ENCODE measurements at places on chromosomes 13 and 19.
A peak's percentile ranks its signal among the peaks of the same experiment; 100 is the strongest.

DNA sequence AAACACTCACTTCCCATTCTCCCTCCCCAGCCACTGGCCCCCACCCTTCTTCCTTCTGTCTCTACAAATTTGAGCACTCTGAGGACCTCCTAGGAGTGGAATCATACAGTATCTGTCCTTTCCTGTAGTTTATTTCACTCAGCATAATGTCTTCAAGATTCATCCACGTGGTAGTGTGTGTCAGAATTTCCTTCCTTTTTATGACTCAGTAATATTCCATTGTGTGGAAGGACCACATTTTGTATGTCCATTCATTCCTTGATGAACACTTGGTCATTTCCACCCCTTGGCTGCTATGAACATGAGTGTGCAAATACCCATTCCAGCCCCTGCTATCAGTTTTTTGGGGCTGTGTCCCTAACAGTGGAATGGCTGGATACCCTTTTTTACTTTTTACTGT, 9.8 kb downstream of the KLF2 start:
- no peak for DNase-seq

DNA sequence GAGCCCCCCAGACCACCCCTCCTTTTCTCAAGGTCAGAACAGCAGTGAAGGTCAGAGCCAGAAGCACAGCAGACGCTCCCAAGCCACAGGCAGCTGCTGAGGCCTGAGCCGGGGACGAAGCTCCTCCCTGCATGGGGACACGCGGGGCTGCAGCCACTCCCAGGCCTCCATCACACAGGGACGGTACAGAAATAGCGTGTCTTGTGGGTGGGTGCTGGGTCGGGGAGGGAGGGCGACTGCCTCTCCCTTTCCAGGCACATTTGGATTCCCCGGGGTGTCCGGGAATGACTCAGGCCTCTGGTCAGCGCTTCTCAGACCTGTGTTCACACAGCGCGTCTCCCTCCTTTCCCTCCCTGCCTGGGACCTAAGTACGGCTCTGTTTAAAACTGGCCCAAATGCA, 33.2 kb downstream of the RASA3 start:
- no peak for DNase-seq

DNA sequence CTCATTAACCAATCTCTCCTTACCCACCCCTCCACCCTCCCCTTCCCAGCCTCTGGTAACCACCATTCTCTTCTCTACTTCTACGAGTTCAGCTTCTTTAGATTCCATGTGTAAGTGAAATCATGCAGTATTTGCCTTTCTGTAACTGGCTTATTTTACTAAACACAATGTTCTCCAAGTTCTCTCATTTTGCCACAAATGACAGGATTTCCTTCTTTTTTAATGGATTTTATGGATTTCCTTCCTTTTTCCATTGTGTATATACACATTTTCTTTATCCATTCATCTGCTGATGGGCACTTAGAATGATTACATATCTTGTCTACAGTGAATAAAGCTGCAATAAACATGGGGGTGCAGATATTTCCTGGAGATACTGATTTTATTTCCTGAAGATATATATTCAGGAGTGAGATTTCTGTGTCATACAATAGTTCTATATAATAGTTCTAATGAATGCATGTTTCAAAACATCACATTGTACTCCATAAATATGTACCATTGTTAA, 20.2 kb downstream of the KCTD12 start:
- no peak for DNase-seq

DNA sequence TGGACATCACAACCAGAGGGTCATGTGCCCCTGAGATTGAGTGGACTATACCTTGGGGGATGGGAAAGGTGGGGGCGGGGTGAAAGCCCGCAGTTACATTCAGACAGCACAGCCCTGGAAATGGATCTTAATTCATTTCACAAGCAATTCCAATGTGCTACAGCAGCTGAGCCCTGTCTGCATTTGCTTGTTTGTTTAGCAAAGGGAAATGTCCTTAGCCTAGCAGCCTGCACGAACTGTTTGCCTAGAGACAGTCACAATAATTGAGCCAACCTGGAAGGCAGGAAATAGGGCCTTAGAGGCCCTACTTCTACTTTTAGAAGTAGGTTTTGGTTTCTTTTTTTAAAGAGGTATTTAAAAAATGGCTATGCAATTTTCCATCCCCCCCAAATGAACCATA, 177.3 kb upstream of the KL start:
- no peak for DNase-seq

GRCh38 chr13:71785361-71785760, 81.6 kb downstream of the DACH1 start:
- no peak for DNase-seq

- no peak for DNase-seq
Observed at GRCh38 chr13:75739244-75739868, 103.2 kb downstream of the LMO7 start.

GRCh38 chr13:60146471-60146870, 17.3 kb downstream of the DIAPH3 start:
- DNase-seq, result no peak

DNA sequence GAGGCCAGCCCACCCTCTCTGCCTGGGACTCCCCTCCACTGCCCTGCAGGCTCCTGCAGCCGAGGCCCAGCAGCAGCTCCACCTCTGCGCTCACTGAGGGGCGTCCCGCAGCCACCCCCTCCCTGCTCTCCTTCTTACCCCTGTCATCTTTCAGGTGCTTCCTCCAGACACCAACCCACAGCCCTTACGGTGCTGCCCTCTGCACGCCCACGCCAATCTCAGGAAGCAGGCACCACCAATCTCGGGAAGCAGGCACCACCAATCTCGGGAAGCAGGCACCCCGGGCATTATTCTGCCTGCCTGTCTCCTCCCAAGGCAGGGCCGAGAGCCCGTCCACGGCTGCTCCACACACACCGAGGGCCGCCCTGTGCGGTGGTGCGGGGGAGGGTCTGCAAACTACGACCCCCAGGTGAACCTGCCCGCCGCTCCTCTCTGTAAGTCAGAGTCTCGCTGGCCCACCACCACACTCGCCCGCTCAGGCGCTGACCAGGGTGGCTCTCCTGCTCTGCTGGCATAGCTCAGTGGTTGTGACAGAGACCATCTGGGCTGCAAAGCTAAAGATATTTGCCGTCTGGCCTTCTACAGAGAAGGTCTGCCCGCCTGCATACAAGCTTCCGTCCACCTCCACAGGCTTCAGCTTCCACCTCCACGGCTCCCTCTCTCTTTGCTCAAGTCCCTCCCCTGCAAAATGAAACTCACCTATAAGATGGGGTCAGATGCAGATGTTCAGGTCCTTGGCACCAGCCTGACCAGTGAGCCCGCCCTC, 2.9 kb downstream of the LSM7 start:
- no peak for DNase-seq

DNA sequence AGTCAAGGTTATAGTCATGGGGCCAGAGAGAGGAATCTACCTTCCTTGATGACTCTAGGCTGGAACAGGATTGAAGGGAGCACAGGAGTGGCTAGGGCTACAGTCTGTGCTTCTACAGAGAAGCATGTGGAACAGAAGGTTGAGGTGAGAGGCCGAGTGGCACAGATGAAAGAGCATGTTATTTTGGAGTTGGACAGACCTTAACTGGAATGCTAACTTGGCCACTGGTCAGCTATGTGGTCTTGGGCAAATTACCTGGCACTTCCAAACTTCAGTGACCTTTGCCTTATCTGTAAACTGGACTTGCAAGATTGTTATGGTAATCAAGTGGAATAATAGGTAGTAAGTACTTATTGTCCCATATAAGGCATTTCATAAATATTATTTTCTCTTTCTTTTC, 252.7 kb downstream of the KCNRG start:
- DNase-seq, result no peak

- no peak for DNase-seq
Observed at GRCh38 chr19:41932259-41932719, 4.0 kb upstream of the ERFL start.

DNA sequence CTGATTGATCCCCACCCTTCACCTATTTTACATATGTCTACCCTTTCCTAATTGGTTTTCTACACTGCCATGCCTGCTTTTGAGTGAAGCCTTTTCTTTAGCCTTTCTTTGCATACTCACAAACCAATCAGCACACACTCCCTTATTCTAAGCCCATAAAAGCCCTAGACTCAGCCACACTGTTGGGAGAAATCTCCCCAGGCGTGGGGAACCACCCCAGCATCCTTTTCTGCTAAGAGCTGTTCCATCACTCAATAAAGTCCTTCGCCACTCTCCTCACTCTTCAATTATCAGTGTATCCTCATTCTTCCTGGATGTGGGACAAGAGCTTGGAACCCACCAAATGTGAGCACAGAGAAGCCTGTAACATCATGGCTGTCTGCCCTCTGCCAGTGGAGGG, 343.6 kb downstream of the SLITRK1 start:
- DNase-seq, result no peak

DNA sequence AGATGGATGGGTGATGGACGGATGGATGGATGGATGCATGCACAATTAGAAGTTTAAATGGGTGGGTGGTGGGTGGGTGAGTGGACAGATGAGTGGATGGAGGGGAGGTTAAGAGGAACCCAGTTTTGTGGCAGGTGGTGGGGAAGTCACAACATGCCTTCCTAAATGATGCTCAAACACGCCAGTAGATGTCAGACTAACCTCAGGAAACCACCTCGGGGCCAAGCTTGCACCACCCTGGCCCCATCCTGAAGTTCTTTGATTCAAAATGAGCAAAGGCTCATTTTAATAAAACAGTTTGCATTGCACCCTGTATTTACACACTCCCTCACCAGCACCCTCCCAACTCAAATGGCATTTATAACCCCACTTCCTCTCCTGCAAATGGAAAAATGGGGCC, 91.4 kb upstream of the CACNA1A start:
- DNase-seq, result peak; percentile 33

DNA sequence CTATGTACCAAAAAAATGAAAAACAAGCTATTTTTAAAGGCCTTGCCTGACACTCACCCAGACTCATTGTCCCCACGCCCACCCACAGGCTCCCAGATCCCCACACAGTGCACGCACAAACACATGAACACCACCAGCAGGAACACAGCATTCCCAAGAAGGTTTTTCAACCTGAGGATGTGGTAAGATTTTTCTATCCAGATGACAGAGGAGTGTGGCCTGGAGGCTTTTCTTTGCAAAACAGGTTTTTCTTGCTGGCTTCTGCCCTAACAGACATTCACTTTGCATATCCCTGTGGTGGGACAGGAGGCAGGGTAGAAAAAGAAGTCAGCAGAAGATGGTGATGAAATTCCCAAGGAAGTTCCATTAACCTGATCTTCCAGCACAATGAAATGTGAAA, 97.8 kb downstream of the KLF12 start:
- DNase-seq, result no peak

- DNase-seq, result no peak
Observed at GRCh38 chr13:29551214-29551613, 44.3 kb downstream of the SLC7A1 start.

DNA sequence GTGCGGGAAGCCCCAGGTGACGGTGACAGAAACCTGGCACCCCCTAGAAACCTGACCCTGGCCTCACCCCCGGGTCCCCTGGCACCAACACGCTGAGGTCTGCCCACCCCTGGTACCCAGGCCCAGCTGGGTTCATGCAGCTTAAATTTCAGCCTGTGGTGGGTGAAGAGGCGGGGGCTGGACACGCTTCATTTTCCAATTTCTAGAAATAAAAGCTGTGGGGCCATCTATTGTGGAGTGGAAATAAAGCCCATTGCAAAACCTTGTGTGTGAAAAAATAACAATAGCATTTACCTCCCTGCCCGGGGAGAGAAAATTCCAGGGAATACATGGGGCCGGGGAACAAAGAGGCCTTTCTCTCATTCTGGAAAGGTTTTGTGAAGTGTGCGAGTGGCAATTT, 7.5 kb upstream of the FUT5 start:
- DNase-seq, result no peak

GRCh38 chr13:111943229-111943795, 123.6 kb upstream of the SOX1 start:
- DNase-seq, result no peak

DNA sequence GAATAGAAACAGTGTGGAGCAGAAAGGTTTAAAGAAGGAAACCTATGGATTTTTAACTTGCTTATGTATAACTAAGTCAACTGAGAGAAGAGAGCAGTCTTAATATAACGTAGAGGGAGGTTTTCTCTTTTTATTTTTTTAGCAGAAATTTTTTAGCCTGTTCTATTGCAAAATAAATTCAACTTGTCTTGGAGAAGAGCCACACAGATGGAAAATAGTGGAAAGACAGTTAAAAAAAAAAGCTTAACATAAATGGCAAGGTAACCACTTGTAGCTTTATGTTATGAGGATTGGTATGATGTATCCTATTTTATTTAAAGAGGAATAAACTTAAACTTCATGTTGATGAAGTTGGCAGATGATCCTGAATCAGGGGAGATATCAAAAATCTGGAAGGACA, 312.4 kb downstream of the SHISA2 start:
- no peak for DNase-seq

DNA sequence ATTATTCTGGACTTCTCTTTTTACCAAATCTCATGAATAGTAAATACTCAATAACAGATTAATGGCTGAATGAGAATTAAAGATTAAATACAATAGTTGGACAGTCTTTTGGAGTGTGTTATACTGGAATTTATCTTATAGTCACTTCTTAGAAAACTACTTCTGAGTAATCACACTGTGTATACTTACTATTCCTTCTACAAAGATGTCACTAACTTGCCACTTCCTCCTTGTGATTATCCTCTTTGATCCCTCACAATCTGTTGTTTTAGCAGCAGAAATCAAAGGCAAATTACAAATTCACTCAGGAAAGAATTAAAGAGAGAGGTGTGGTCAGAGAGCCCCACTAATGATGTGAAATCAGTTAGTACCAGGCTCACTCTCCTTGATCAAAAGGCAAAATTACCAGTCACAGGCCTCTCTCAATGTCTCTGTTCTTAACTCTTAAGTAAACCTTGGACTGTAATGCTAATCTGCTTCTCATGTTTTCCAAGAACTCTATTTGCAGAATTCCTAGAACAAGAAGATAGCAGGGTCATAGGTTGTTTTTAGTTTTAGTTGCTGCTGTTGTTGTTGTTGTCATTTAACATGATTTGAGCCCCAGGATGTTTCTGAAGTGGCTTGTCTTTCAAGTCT, 37.3 kb upstream of the FNDC3A start:
- no peak for DNase-seq

GRCh38 chr19:54142166-54142780, 4.7 kb downstream of the CNOT3 start:
- no peak for DNase-seq

GRCh38 chr13:102878481-102878880, 32.6 kb downstream of the ERCC5 start:
- DNase-seq, result no peak

- no peak for DNase-seq
Observed at GRCh38 chr13:59607780-59608233, 555.9 kb downstream of the DIAPH3 start.

DNA sequence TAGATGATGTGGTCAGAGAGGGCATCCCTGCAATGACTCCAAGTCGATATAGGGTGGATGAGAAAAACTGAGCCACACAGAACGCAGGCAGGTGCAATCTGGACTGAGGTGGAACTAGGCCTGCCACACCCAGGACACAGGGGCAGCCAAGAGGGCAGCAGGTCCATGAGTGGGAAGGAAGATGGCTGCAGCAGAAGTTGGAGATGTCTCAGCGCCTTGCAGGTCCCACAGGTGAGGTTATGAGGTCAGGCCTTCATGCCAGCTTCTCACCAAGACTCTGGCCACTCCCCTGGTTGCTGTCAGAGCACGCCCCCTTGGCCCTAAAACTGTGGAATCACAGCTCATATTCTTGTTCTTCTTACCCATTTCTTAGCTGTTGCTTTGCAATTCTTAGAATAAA, 147.7 kb upstream of the VSTM2B start:
- DNase-seq, result no peak
